ENCODE measurements at places on chromosomes 2 and 18.

GRCh38 chr18:6405237-6406074, 9.3 kb downstream of the L3MBTL4 start:
- DNase-seq: no peak

DNA sequence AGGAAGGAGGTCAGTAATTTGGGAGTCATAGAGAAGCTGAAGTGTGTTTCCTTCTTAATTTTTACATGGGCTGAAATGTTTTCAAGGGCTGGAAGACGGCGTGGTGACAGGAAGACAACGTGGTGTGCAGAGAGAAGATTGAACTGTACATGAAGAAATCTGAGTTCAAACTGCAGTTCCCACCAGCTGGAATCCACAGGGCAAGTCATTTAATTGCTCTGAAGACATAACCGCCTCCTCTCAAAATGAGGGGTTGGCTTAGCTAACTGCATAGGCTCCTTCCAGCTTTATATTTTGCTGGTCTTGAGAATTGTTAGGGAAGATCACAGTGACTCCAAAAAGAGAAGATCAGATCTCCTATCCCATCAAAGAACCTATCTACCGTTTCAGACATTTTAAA, 103.9 kb downstream of the SLC8A1 start:
- DNase-seq: no peak

DNA sequence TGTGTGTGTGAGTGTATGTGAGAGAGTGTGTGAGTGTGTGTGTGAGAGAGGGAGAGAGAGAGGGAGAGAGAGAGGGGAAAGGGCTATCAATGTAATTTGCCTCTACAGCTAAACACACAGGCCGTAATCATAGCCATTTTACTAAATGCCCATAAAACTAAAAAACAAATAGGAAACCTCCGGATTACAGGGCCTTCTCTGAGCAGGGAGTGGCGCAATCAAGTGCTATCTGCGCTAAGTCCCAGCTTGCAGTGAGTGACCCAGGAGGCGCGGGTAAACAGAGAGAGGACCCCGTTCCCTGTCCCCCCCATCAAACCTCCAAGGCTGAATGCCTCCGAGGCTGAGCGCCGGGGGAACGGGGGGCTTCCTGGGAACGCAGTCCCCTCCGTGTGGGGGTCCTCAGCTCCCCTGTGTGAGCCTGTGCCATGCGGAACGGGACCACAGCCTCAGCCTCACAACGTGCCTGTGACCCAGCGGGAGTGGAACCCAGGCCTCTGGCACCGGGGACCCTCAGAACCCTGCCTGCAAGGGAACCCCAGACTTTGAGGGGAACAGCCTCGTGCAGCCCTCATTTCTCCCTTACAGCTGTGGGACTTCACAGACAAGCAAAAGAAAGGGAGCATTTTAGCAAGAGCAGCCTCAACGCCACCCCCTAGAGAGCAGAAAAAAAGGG, 54.7 kb upstream of the ID2 start:
- no peak for DNase-seq

DNA sequence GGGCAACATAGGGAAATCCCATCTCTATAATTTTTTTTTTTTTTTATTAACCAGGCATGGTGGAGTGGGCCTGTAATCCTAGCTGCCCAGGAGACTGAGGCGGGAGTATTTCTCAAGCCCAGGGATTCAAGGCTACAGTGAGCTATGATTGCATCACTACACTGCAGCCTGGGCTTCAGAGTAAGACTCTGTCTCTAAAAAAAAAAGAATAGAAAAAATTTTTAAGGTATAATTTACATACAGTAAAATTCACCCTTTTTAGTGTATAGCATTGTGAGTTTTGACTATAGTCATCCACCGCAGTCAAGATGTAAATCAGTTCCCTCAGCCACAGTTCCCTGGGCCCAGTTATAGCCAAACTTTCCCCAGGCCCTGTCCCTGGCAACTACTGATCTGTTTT, 57.1 kb upstream of the MSH6 start:
- no peak for DNase-seq

DNA sequence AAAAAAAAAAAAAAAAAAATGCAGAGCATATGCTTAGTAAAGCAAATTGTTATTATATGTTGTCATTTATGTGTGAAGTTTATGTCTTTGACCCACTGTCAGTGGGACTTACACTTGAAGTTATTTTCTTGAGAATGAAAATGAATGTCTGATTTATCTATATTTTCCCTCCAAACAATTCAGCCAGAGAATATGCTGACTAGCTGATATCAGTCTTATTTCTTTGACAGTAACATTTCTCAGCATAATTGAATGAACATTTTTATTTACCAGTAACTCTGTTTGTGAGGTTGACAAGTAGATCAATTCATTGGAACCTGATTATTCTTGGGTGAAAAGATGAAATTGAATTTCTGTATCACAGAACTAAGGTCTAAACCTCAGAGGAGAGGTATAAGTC, 40.0 kb upstream of the VPS54 start:
- DNase-seq: no peak

DNA sequence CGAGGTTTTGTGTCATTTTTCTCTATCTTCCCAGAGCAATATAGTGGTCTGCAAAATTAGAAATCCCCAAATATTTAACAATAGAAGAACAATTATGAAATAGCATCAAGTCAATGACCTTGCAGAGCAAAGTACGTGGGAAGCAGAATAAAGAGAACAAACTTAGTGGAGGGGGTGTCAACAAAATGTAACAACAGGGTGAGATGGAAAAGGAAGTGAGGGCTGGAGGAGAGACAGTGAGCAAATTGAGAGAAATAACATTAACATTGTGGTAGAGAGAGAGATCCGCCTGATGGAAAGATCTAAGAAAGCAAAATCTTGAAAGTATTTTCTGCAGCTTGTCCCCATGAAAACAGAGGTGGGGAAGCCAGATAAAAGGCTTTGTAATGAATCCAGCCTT, 23.4 kb downstream of the ARHGAP15 start:
- DNase-seq: no peak

DNA sequence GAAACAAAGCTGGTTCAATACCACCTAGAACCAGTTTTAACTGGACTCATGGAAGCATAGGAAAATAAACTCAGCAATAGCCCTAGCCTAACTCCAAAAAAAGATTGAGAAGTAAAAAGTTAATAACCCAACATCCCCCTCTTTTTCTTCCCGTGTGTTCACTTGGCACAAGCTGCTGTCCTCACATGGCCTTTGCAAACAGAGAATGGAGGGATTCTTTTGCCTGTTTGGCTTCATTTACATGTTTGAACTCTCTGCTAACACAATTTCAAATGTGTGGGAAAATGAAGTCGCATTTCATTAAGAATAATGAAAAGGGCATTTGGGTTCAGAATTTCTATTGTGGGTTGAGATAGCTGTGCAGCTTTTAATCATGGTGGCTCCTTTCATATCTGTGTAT, 589.2 kb upstream of the LRRTM1 start:
- no peak for DNase-seq

- no peak for DNase-seq
These were observed 11.1 kb downstream of the SMYD1 start for GRCh38 chr2:88078643-88079172.

DNA sequence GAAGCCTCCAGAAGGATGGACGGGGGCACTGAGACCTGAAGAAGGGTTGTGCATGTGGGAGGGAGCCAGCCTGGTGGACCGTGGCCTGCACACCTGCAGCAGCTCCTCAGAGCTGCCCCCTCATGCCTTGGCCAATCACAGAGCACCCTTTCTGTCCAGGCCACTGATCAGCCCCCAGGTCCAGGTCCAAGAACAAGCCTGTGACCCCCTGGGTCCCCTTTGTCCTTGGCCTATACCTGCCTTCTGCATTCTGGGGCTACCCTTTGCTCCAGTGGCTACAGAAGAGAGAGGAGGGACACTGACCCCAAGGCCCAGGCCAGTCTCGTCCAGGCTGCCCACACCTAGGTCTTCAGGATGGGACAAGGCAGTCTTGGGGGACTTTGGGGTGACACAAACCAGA, 62.2 kb downstream of the AGAP1 start:
- no peak for DNase-seq

DNA sequence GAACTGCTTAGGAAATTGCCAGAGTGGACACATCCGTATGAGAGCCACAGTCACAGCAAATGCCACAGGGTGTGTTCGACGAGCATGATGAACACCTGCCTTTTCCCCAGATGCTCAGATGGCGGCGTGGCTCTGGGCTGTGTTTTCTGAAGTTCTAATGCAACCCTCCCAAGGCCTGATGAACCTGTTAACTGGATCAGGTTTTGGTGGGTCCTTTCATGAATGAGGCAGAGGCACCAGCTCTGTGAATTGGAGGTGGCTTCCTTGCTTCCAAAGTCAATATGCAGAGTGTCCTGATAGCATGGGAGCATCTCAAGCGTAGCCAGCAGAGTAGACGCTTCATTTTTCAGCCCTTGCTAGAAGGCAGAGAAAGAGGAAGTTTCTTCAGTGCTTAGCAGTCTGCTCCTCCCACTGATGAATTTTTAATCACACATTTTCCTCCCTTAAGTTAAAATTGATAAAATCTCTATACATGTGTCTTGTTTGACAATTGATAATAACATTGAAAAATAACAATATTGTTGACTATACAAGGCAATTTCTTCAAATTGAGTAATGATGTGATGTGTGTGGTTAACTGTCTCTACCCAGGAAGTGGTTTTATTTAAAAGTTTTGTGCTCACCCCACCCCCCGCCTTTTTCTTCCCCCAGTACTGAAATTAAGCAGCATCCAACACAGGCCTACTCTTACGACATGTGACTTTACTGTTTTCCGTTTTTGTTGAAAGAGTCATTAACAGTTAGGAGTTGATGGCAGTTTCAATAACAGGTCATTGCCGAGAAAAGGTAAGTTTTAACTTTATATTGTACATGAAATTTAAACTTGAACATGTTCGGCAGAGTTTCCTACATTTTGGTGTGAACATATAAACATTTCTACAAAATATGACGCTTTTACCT, at the start of gene ARHGAP15:
Gene ARHGAP15, plus strand, starts transcription at position 739 of the 900 bp plus-strand sequence.
- DNase-seq: no peak

DNA sequence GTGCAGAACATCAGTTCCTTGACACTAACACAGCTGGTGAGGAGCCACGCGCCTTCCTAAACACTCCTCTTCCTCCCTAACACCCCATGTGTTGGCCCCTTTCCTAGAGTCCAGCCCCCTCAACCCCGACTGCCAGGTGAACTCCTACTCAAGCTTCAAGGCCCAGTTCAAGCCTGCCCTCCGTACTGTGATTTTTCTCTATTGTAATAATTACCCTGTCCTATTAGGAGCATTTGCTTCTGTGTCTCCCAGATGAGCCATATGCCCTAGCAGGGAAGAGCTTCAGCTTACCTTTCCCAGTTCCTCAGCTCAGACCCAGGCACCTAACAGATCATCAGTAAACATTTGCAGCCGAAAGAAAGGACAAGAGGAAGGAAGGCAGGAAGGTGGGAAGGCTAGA, 130.6 kb upstream of the SALL3 start:
- no peak for DNase-seq

GRCh38 chr2:160890667-160891352, 269.4 kb upstream of the TANK start:
- no peak for DNase-seq

- no peak for DNase-seq
These were observed 35.3 kb downstream of the NCKAP5 start for GRCh38 chr2:133532919-133533318.

DNA sequence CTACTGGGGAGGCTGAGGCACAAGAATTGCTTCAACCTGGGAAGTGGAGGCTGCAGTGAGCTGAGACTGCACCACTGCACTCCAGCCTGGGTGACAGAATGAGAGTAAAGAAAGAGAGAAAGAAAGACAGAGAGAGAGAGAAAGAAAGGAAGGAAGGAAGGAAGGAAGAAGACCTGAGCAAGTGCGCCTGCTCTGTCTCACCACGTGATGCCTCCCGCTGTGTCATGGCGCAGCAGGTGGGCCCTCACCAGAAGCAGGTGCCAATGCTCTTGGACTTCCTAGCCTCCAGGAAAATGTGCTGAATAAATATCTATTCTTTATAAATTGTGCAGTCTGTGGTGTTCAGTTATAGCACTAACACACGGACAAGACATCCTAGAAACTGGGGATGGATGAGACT, 270.0 kb downstream of the CYP26B1 start:
- no peak for DNase-seq

DNA sequence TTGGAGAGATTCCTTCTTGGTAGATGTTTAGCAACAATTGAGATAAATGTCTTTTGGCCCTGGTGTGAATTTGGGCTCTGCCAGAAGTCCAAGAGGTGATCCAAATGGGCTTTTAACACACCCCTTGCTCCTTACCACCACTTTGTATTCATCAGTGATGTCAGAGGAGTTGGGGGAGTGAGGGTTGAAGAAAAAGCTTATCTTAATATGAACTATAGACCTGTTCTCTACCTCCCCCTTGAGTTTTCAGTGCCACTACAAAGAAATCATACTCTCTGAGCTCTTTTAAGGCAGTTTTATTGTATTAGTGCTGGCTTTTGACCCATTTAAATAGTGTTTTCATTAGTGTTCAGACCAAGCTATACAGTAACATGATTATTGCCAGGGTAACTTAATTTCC, 229.1 kb downstream of the PHLPP1 start:
- no peak for DNase-seq

GRCh38 chr2:48205137-48205798, 299.0 kb upstream of the FBXO11 start:
- peak; percentile 87 for DNase-seq

GRCh38 chr2:154995361-154995760, 296.9 kb downstream of the KCNJ3 start:
- DNase-seq: no peak

- DNase-seq: no peak
These were observed 18.4 kb upstream of the SPRED2 start for GRCh38 chr2:65450810-65451209.

DNA sequence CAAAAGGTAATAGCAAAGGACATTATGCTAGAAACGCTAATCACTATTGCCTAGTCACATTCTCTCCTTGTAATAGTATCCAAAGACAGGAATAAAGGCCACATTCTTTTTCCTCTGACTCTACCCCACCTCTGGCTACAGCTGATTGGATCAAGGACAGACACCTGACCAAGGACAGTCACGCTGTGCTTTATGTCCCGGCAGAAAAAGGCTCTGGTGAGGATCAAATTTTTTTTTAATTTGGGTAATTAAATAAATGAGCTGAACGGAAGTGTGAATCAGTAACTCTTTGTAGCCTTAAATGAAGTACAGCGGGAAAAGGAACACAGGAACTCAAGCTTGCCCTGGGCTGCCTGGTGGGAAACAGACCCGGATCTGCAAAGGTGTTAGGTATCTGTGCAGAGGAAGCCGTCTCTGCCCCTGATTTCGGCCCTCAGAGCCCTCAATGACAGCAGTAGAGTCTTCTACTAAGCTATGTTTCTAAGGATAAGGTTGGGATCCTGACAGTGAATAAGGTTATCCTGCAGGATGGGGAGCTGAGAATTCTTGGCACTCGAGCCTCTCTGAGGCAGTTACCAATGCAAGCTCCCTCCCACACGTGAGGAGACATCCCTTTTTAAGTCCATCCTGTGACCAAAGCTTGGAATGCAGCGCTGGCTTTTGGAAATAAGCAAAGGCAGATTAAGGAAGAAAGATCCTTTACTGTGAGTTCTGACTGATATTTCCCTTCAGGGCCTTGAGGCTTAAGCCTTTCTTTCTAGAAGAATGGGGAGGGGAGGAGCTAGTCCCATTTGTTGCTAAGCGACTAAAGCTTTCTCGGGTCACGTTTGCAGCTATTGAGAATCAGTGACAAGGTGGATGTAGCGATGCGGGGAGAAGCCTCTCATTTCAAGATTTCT, 37.8 kb upstream of the IKZF2 start:
- no peak for DNase-seq

- no peak for DNase-seq
These were observed 66.9 kb downstream of the HS1BP3 start for GRCh38 chr2:20584045-20584398.

Measured in caudate nucleus (tissue), 63 donors.